ENCODE measurements at places on chromosomes 16 and 17.

- DNase-seq = no peak
Observed at GRCh38 chr16:82033683-82034300, 1.3 kb upstream of the HSD17B2 start.

DNA sequence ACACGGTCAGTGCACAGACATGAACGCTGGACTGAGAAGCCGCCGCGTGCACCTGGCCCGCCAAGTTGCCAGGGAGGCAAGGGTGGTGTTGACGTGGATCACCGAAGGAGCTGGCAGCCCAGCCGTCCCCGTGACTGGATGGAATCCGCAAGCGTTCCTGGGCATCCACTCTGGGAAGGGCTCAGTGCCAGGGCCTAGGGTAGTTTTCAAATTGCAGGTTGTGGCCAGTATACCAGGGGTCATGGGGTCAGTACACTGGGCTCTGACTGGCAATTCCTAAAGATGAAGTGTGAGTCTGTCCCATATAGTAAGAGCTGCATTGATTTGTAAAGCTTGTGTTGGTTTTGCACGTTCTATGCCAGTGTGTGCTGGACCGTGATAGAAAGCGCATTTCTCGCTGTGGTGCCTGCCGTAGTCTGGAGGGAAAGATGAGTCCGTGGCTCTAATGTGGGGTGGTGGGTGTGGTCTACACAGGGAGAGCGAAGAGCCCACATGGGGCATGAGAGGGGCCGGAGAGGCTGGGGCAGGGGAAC lies 21.1 kb upstream of the METRNL start:
- no peak for DNase-seq

DNA sequence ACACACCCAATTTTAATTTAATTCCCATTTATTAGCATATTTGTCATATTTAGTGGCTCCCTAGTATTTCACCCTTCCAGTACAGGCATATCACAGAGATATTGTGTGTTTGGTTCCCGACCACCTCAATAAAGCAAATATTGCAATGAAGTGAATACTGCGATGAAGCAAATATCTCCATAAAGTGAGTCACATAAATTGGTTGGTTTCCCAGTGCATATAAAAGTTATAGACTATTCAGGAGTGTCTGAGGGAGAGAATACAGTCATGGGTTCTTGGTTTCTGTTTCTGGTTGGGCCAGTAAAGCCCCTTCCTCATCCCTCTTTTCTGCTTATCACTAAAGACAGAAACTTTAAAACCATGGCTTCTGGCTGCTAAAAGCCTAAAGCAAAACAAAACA lies 295.4 kb upstream of the AXIN2 start:
- no peak for DNase-seq

DNA sequence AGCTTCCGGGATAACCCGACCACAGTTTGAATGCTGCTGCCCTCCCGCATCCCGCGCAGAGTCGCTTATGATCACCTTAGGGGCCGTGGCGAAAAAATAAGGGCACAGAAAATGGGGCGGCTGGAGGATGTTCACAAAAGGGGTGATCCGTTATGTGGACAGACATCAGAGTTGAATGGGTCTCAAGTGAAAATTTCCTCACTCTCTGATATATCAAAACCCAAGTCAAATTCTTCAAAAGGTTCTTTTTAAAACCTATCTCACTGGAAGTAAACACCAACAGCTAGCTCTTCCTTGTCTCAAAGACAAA lies 400 bp upstream of the CEP112 start:
- DNase-seq = no peak

DNA sequence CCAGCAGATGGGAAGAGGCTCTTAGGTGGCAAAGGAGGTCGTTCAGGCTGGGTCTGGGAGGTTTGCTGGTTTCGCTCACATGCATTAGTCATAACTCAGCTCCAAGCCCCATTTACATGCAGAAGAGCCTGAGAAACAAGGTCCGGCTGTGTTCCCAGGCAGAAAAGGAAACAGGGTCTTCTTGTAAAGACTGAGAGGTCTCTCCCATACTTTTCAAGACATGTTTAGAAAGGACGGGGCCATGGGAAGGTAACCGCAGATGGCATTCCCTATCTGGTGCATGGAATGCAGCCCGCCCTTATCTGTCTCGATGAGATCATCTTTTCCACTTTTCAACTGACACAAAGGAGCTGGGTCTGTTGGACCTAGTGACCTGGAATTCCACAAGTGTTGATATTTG lies 389.0 kb upstream of the CDH11 start:
- DNase-seq = no peak

DNA sequence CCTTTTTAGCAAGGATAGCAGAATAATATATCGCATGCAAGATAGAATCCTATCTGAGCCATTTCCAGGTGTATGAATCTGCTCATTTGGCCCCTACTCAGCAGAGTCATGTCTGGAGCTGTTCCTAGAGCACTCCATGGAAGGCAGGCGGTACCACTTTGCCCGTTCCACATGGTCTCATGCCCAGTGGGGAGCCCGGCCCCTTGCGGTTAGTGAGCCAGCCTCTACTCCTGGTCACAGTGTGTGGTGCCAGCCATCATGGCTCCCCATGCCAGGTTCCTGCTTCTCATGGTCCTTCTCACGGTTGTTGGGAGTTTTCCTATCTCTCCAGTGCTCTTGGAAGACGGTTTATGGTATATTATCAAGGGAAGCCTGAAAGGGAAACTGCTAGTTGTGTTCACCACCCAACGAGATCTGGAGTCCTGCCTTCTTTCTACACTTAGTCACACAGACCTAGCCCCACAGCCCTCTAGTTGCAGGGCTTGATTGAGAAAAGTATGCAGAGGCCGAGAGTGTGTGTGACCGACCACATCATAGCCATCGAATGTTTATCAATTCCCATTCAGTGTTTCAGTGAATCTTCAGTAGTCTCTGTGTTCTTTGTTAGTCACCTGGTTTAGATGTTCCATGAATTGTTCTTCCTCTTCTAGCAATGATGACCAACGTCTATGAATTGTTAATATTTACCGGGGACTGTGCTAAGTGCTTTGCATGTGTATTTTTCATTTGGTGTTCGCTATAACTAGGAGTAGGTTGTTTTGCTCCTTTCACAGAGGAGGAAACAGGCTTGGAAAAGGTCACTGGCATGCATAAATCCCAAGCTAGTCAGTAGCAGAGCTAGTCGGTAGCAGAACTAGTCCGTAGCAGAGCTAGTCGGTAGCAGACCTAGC lies 9.6 kb downstream of the JPT2 start:
- DNase-seq = no peak

DNA sequence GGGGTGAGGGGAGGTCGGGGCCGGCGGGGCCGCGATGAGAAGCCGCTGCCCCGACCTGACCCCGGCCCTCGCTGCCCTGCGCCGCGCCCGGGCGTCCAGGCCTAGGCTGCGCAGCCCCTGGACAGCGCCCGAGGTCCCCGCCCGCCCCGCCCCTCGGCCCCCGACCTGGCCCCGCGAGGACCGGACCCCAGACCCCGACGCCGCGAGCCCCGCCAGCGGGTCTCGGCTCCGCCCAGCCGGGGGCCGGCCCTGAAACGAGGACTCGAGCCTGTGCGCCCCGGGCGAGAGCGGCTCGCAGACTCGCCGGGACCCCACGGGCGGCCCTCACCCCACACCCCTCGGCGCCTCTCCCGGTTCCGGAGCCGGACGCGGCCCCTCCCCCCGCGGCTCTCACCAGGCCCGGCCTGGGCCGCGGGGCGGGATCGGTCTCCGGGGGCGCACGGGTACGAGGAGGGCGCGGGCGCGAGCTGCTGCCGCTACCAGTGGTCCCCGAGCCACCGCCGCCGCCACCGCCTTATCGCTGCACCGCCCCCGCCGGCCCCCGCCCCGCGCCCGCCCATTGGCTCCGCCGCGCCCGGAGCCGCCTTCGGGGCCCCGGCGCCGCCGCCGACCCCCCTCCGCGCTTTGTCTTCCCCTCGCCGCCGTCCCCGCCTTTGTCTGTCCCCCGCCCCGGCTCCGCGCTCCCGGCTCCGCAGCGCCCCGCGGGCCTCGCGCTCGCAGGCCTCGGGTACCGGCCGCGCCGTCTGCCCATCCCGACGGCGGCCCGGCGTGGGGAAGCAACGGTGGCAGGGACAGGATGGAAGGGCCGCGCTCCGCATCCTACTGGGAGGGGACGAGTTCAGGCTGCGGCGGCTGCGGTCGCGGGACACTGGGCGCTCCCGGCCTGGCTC lies at the start of gene LIMD2:
Gene LIMD2 (minus strand): TSS at position 488 of the 890 bp plus-strand sequence. CDS start 827 bp downstream, outside the sequence.
- peak; percentile 77 for DNase-seq

DNA sequence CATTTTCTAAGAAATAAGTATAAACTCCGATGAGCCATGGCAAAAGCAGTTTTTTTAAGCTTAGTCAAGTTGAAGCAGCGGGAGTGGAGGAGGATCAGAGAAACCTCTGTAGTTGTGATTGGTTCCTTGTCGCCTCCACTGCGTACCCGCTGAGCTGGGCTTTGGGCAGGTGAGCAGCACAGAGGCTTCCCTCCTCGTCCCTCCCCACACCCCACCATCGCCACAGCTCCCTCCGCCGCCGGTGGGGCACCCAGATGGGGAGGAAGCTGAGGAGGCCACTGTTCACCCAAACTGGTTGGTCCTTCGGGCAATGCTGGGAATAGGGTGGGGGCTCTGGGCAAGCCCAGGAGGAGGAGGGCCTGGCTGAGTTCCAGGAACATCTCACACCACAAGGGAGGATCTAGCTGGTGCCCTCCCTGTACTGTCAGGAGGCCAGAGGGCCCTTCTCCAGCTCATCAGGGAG lies 5.2 kb upstream of the MRPL38 start:
- DNase-seq = no peak

- peak; percentile 20 for DNase-seq
Observed at GRCh38 chr17:35051183-35051578, 12.3 kb downstream of the RFFL start.

GRCh38 chr17:32794533-32795246 lies 82.2 kb downstream of the MYO1D start:
- no peak for DNase-seq

DNA sequence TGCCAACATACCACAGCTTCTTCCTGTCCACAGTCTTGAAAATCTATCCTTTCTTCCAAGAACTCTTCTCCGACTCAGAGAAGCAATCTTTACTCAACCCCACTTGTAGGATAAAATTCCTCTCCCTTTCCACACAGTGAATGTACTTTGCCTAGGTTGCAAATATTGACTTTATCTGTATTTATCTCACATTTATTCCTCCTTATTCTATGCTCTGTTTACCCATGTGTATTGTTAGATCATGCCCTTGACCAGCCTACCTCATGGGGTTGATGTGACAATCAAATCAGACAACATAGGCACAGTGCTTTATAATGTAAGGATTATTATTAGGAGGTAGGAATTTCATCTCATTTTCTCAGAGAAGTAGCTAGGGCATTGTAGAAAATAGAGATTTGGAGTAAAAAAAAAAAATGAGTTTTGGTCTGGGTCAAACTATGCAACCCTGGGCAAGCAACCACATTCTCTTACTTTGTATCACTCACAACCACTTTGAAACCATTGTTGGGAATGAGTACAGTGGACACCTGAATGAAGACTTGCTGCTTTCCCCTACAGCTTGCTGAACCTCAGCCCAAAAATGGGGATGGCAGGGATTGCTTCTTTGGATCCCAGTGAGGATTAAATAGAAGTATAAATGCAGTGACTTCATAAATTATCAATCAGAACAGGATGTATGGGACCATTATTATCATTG lies 9.1 kb upstream of the SLC35B1 start:
- DNase-seq = no peak

DNA sequence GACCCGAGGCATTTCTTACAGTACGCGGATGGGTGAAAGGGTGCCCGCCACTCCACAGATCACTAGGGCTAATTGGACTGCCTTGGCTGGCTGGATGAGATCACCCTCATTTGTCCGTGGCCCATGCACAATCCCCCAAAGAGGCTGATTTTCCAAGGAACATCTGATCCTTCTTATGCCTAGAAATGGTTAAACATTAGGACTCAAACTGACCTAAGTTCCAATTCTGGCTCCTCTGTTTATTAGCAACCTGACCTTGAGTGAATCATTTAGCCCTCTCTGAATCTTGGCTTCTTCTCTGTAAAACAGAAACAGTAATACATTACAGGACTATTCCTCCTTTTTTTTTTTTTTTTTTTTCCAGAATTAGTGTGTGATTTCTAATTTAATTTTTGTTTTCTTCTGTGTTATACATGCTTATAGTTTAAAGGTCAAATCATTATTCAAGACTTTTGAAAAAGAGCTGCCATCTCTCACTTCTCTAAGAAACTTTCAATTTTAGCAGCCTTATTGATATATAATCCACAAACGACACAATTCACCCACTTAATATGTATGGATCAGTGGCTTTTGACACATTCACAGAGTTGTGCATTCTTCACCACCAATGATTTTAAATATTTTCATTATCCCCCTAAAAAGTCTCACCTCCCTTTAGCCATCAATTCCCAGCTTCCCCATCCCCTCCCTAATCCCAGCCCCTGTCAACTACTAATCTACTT lies 45.4 kb upstream of the TMEM132E start:
- DNase-seq = no peak

DNA sequence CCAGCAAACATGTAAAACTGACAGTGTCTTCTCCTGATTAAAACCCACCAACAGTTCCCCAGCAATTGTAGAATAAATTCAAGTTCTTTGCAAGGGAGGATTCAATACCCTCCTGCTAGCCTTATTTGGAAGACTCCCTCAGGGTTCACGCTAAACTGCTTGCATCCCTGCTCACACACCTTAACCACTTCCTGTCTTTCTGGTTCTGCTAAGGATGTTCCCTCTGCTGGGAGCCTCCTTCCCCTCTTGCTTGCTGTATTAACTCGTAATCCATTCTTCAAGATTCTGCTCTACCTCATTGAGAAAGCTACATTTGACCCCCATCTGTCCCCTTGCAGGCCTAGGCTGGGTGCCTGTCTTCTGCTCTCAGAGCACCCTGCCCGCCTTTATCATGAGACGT lies 2.3 kb upstream of the SHISA6 start:
- DNase-seq = no peak

DNA sequence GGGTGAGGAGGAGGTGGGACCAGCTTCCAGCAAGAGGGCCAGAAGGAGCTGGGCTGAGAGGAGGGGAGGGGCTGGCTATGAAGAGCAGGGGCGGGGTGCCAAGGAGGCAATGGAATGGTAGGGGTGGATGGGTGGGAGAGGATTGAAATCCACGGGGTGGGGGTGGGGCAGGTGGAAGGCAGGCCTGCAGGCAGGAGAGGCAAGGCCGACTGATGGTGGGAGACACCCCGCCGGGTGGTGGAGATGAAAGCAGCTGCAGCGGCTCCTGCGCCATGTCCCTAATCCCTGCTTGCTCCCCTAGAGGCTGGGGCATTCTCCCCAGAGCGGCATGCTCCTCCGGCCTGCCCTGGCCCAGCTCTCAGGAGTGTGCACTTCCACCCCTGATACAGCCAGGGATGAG lies 27.8 kb upstream of the TAC4 start:
- DNase-seq = no peak

- no peak for DNase-seq
Observed at GRCh38 chr17:77750427-77751043, 208.0 kb upstream of the TNRC6C start.

All from stimulated activated CD4-positive, alpha-beta T cell treated with anti-CD3 and anti-CD28 coated beads, Interleukin-15, amount 100 ng/mL, for 1 hour (primary cell).